OCI-LY7 (cell line): ENCODE measurements at places on chromosomes 1 and 21. TPM values are rescaled to one million over a fixed set of nuclear protein-coding genes. Genes with fewer than 3 reads are reported as not detected.

The SLC2A5 gene
- 123 and 183 TPM in 2 replicates for total RNA-seq

GRCh38 chr1:113834716-113835115, 22.4 kb upstream of the RSBN1 start:
- no peak for DNase-seq

The S100A9 gene
- total RNA-seq: not detected in 2 replicates

DNA sequence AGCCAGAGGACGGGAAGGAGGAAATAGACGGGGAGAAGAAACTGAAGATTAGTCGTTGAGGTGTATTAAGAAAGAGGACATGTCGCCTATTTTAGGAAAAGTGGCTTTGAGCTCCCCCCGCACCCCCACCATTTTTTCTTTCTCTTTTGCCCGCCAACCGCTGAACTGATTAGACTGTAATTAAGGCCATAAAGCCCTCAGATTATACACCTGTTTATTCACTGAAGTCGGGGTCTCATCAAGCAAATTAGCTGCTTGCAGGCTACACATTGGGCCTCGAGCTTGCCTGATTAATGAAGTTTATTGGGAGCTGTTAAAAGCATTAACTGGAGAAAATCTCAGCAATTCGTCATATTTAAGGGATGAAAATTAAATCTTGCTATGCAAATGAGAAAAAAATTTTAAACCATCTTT, 119.4 kb upstream of the RRP15 start:
- peak; percentile 17 for DNase-seq

The LRRC8B gene
- 8.8 and 9.9 TPM in 2 replicates for total RNA-seq

The CDKN2C gene
- total RNA-seq: 71.0 and 81.2 TPM in 2 replicates

DNA sequence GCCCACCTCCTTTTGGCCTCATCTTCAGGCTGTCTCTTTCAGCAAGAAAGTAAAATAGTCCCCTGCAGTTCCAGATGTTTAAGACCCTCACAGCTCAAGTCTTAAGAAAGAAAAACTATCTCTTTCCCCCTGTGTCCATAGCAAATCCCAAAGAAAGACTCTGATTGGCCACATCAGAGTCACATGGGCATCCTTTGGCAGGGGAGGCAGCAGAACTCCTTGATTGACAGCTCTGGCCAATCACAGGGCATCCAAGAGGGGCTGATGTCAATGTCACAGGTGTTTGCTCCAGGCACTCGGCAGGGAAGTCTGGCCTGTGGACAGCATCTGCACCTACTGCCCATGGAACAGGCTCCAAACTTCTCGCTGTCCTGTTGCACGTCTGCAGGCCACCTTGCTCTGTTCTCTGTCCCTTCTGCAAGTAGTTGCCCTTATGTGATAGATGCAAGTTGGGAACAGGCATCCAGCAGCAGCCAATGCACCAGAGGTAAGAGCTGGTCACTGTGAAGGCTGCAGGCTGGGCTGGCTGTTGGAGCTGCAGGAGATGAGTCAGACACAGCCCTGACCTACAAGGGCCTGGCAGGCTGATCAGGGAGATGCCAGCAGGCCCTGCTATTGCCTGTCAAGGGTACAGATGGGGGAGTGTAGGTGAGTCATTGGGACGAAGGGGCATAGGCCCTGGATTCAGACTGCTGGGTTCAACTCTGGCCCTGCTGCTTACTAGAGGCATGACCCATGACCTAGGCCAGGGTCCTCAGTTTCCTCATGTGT, 96.8 kb upstream of the TMEM51 start:
- no peak for DNase-seq

The LHX8 gene
- not detected in 2 replicates for total RNA-seq

DNA sequence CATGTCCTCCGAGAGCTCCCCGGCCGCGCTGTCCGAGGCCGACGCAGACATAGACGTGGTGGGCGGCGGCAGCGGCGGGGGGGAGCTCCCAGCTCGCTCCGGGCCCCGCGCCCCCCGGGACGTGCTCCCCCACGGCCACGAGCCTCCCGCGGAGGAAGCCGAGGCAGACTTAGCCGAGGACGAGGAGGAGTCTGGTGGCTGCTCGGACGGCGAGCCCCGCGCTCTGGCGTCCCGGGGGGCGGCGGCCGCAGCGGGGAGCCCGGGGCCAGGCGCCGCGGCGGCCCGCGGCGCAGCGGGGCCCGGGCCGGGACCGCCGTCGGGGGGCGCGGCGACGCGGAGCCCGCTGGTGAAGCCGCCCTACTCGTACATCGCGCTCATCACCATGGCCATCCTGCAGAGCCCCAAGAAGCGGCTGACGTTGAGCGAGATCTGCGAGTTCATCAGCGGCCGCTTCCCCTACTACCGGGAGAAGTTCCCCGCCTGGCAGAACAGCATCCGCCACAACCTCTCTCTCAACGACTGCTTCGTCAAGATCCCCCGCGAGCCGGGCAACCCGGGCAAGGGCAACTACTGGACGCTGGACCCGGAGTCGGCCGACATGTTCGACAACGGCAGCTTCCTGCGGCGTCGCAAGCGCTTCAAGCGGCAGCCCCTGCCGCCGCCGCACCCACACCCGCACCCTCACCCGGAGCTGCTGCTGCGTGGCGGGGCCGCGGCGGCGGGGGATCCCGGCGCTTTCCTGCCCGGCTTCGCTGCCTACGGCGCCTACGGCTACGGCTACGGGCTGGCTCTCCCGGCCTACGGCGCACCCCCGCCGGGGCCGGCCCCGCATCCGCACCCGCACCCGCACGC, 547 bp downstream of the FOXD2 start:
- DNase-seq: no peak

The HPDL gene
- total RNA-seq: 21.9 and 25.8 TPM in 2 replicates

The RAB7B gene
- not detected in 2 replicates for total RNA-seq

DNA sequence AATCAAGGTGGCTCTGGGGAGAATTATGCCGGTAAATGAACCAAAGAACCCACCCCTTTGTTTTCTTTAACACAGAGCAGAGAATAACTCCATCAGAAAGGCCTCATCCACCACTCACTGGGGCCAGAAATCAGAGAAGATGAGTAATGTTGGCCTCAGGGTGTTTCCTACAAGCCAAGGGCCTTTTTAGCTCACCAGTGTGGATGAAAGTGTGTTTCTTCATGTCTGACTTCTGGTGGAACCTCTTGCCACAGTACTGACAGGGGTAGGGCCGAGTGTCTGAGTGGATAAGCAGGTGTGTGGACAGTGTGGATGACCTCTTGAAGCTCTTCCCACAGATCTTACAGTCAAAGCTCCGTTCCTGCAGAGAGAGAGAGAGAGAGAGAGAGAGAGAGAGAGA, 8.3 kb downstream of the GFI1 start:
- no peak for DNase-seq

DNA sequence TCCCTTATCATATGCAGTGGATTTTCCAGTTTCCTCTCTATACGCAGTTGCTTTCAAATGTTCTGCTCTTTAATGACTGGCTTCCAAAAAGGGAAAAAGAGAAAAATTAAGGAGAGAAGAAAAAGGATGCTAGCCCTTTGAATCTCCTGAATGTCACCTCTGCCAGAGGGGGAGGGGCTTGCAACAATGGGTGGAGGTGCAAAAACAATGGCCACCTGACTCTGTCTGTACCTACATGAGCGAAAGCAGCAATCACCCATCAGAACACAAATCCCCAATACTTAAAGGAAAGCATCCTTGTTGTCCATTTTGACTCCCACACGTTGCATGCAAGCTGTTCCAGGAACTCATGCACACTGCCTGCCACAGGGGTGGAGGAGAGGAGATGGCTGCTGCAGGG, 61.2 kb downstream of the CCDC30 start:
- DNase-seq: no peak

- no peak for DNase-seq
Measured at GRCh38 chr1:183821309-183821888, 16.5 kb downstream of the RGL1 start.

The ELAPOR1 gene
- total RNA-seq: 0.35 TPM in 1 of 2 replicates, not detected in the other

The DNASE2B gene
- not detected in 2 replicates for total RNA-seq

The ANGEL2 gene
- 42.7 and 50.8 TPM in 2 replicates for total RNA-seq
